Kasumi-1 (cell line): ENCODE measurements at places on chromosomes 2 and 18.

GRCh38 chr2:212864186-212864585, 287.2 kb downstream of the IKZF2 start:
- DNase-seq, result no peak

DNA sequence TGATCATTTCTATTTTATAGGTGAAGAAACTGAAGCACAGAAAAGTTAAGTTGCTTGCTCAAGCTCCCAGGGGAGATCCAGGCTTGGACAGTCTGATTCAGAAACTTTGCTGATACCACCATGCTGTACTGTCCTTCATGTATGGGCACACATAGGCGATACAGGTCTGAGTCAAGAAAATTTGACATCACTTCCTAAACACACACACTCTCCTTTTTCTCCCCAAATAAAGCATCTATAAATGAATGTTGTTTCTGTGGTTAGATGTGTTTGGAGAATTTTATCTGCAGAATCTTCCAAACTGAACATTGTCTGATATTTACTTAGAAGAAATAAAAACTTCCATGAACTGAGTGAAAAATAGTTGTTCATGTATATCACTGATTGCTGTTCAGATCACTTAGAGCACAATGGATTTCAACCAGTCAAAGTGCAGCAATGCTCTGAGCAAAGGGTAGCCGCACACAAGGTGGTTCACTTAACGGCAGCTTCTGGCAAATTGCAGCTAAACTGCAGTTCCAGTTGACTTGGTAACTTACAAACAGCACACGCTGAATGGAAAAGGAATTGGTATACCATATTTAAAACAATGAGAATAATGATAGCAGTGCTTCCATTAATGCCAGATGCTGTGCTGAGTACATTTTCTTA, 10.0 kb upstream of the AGFG1 start:
- DNase-seq, result no peak

DNA sequence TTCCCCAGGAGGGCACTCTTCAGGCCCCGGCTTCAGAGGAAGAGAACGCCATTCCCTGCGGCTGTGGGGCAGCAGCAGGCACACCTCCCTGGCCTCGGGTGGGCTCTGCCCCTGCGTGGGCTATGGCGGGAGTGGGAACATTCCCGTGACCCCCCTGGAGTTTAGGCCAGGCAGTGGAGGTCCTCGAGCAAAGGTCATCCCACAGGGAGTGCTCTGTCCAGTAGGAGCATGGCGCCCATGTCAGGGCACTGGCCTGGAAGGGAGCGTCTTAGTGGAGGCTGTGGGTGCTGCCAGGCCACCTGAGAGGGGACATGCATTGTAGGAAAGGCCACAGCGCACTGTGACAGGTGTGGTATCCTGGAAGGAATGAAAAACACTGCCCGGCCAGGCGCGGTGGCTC, 9.2 kb upstream of the NFATC1 start:
- DNase-seq, result no peak

DNA sequence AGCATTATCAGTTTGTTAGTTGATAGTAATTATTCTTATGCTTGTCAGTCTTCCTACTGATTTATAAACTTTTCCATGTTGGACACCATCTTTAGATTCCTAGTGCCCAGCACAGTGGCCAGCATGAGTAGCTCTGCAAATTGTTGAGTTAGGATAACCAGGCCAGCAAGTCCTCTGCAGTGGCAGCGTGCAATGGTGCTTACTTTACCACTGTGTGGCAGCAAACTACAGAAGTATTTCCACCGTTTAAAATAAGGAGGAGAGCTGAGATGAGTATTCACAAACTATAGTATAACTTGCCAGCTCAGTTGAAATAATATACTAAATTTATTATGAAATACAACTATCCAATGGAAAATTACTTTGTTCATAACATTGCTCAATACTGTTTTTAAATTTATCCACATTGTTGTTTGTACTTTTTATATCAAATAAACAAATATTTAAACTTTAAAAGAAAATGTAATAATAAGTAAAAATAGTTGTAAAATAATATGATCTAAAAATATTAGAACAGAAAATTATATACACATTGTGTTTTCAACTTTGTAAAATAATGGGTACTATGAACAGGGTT, 9.3 kb upstream of the THADA start:
- peak; percentile 76 for DNase-seq

DNA sequence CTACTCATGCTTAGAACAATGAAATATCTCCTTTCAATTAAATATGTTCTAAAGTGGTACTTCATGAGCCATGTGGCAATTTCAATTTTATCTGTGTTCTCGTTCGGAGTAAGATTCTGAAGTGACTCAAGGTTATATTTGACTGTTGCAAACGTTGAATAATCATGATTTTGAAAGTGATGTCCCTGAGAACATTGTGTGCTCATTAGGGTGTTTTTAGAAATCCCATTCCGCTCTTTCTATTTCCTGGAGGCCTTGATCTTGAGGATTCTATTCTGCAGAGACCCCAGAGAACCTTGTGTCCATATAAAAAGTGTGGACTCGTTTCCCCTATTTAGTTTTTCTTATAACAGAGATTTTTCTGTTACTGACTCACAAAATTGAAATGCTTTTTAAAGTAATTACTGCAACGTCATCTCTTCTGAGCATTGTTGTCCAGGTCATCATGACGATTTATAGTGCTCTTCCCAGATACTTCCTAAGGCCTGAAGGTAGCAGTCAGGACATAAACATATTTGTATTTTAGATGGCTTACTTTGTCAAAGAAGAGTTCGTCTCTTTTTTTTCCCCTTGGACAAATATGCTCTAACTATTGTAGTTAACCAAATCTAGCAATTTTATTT, 27.2 kb downstream of the IL1R2 start:
- no peak for DNase-seq

- DNase-seq, result no peak
Observed at GRCh38 chr18:68121308-68121707, 593.6 kb downstream of the TMX3 start.

- DNase-seq, result no peak
Observed at GRCh38 chr2:179248024-179248348, 16.6 kb downstream of the SESTD1 start.

DNA sequence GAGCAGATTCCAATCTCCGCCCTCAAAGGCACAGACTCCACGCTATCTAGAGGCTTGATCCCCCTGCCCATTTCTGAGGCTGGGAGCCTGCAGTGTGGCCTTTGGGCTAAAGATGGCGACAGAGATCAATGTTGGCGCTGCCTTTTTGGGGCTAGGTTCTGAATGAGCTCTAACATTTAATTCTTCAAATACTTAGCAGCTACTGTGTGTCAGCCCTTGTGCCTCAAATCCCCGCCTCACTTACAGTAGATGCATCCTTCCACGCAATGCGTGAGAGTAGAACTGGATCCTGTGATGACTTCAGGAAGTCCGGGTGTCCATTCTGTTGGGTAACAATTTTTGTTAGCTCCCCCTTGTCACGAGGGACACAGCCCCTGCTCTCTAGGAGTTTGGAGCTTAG, 12.4 kb downstream of the IL1F10 start:
- DNase-seq, result peak; percentile 65

- no peak for DNase-seq
Observed at GRCh38 chr2:240392084-240392947, 43.1 kb upstream of the GPC1 start.

DNA sequence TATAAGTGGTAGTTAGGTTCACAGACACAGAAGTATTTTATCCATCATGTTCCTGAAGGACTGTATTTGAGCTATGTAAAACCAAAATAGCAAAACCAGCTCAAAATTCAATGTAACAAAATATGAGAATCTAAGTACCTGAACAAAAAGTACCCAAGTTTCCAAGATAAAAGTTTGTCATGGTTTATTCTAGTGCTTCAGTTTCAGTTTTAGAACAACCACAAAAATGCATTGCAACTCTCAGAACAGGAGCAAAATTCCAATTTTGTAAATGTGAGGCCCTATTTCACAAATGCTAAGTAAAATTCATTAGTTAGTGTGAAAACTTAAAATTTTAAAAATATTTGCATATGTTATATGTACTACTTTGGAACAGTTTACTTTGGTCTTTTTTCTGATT, 5.0 kb upstream of the ALPK2 start:
- no peak for DNase-seq

- DNase-seq, result no peak
Observed at GRCh38 chr2:33518929-33519328, 42.5 kb downstream of the RASGRP3 start.

DNA sequence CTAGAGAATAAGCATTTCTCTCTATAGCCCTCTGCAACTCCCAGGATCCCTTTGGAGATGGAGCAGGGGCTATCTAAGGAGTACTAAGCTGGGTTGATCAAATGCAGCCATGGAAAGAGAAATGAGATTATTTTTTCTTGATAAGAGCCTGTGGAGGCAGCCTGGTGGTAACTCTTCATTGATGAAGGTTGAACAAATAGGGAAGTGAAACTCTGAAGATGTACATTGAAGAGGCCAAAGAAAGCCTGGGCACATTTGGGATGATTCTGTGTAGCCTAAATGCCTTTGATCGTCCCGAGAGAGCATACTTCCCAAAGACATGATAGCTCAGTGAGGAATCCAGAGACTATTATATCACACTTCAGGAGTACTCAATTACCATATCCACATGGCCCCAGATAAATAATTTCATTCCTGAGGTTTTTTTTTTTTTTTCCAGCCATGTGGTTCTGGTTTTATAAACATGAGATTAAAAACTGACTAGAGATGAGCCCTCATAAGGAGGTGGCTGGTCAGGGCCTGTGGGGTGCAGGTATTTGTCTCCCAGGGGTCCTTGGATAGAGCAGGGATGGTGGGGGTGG, 192.5 kb downstream of the TPGS2 start:
- no peak for DNase-seq

DNA sequence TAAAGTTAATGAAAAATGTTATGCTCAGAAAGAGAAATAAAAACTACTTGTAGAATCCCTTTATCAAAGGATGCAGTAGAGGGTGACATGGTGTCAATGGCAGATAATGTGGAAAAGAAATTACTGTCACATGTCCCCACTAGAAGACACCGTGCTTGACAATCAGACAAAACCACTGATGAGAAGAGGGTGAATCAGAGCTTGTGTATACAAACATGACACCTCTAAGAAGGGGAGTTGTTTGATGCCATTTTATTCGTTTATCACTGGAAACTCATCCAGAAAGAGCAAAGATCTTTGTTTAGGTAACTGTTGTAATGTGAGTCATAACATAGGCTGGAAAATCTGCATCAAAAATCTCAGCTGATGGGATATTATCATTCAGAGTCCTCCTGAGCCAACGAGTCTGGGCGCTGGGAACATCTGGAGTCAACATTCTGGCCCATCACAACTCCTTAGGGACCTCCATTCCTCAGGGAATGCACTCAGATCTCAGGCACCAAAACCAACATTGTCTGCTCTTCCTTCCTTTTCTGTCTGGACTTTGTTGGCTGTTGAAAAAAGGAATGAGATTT, 49.5 kb upstream of the RAB12 start:
- DNase-seq, result no peak

GRCh38 chr2:72994991-72995380, 76.5 kb downstream of the SFXN5 start:
- DNase-seq, result no peak

- no peak for DNase-seq
Observed at GRCh38 chr2:133109772-133110171, 439.8 kb upstream of the LYPD1 start.

DNA sequence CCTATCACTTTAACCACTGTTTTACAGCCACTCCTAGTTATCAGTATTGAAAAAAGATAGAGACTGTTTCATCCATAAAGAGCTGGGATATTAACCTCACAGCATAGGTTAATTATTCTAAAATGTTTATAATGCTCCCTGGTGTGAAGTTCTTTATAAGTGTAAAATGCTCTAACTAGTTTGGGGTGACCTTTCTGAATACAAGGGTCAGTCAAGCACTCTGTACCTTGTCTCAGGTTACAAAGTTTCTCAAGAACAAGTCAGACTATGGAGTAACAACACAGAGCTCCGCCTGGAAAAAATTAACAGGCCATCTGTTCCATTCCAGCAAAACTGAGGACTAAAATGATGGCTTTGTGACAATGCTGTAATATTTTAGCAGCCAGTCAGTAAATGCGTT, 107.4 kb downstream of the NOL4 start:
- no peak for DNase-seq

GRCh38 chr2:176280156-176280555, 10.9 kb downstream of the MTX2 start:
- no peak for DNase-seq

DNA sequence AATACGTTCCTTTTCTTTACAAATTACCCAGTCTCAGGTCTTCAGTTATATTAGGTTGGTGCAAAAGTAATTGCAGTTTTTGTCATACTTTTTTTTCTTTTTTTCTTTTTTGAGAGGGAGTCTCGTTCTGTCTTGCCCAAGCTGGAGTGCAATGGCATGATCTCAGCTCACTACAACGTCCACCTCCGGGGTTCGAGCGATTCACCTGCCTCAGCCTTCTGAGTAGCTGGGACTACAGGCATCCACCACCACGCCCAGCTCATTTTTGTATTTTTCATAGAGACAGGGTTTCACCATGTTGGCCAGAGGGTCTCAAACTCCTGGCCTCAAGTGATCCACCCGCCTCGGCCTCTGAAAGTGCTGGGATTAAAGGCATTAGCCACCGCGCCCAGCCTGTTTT, 43.8 kb upstream of the ASAP2 start:
- DNase-seq, result no peak

GRCh38 chr2:25897506-25897905, 19.2 kb upstream of the ASXL2 start:
- DNase-seq, result peak; percentile 56

- no peak for DNase-seq
Observed at GRCh38 chr2:181163139-181163538, 182.7 kb downstream of the UBE2E3 start.

- no peak for DNase-seq
Observed at GRCh38 chr18:38241736-38242135, 676.1 kb upstream of the CELF4 start.

DNA sequence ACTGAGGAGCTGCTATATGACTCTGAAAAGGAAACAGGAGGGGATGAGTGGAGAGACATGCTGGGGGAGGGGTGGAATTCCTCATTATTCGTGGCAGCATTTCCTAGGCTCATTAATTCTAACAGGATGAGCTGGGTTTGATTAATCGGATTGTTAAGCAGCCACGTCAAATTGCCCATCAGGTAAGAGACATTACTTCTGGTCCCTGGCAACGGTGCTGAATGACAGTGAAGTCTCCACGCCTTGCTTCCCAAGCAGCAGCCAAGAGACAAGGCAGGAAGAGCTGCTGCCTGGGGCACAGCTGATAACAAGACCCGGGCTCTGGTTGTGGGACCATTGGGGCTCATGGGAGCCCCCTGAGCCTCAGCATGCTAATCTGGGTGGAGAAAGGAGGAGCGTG, 86.6 kb downstream of the MARCHF4 start:
- DNase-seq, result no peak

DNA sequence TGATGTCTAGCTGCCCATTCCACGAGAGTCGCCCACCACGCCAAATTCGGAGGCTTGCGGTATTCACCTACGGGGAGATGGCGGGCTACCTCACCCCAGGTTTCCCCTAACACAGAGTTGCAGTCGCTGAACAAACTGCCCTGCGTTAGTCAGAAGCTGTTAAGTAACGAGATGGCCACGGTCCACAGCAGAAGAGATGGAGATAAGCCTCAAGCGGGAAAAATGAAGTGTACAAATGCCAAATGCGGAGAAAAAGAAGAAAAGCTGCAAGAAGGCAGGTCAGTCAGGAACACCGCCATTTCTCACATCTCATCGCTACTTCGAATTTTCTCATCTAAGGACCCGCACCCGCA, 425 bp downstream of the ASB3 start:
- no peak for DNase-seq
